ENCODE measurements at places on chromosomes 4 and X. TPM values are rescaled to one million over a fixed set of nuclear protein-coding genes. Genes with fewer than 3 reads are reported as not detected.

- DNase-seq: no peak
These were observed 38.8 kb downstream of the BTC start for GRCh38 chr4:74755486-74755885.

- no peak for DNase-seq
These were observed 25.6 kb downstream of the ELF4 start for GRCh38 chrX:130084631-130085237.

DNA sequence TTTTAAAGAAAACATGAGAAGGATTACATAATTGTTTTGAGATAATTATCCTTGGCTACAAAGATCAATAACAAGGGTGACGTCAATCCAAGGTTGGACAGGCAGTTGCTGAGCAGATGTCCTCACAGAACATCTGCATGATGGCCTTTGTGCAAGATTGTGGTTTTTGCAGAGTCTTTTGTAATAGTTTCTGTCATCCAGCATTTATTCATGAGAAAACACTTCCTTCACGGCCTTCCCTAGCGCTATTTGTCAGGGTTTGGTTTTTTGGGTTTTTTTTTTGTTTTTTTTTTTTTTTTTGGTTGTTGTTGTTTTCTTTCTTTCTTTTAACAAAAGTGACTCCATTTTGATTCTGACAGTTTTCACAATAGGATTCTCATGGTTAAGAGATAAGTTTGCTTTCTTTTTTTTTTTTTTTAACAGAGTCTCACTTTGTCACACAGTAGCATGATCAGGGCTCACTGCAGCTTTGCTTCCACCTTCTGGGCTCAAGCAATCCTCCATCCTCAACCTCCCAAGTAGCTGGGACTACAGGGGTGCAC is 31.5 kb upstream of the ELF2 start:
- no peak for DNase-seq

GRCh38 chrX:116379854-116380253 is 56.6 kb upstream of the SLC6A14 start:
- no peak for DNase-seq

DNA sequence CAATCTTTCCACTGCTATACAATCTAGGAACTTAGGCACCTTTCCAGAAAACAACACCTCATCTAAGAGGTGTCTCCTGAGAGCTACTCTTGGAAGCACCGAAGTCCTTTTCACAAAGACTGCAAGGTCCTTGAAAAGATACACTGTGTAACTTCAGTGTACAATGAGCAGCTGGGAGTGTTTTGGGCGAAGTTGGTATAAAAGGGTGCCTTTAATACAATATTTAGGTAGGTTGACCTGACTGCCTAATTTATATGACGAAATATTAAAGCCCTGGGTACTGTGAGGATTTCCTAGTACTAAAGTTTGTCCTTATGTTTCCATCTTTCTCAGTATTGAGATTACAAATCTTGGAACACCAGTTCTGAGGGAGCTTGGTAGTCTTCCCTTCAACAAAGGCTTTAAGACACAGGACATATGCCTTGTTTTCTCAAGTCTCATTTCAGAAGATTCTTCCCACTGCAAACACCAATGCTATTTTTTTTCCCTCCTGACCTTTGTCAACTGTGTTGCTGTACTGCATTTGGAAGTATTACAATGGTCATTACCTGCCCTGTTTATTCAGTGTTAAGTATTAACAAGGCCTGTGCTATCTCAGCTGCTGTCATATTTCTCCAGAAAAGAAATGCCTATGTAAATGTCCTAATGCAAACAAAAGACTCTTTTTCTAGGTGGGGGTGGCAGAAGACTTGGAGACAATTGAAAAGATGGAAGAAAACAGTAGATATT is 134.2 kb downstream of the MAML3 start:
- DNase-seq: no peak

GRCh38 chrX:22559506-22559905 is 286.8 kb downstream of the CBLL2 start:
- DNase-seq: no peak

The CT45A2 gene
- not detected for total RNA-seq

Data from spleen (tissue), 13 donors.